ENCODE measurements at places on chromosomes 11 and 22. TPM values are rescaled to one million over a fixed set of nuclear protein-coding genes. Genes with fewer than 3 reads are reported as not detected.

Gene GLYAT
- total RNA-seq = not detected

Gene MYOD1
- total RNA-seq = not detected

Gene OR2D3
- not detected for total RNA-seq

Gene SAAL1
- total RNA-seq = 52.2 TPM

Gene WBP2NL
- total RNA-seq = 0.37 TPM

- no peaks in the 10 kb centered on the region for H3K4me1 ChIP-seq
- no peak overlapping the region for H3K4me3 ChIP-seq
- no peaks in the 10 kb centered on the region for H3K27me3 ChIP-seq
- no peak for DNase-seq
- H3K27ac ChIP-seq = no peak overlapping the region
- no peaks in the 10 kb centered on the region for H3K36me3 ChIP-seq
Measured at GRCh38 chr22:30871391-30872284, 96.9 kb downstream of the MORC2 start.

- no peak overlapping the region for H3K4me3 ChIP-seq
- no peak for DNase-seq
- no peaks in the 10 kb centered on the region for H3K27me3 ChIP-seq
- H3K4me1 ChIP-seq = peaks cover 5% of the 10 kb centered on the region
Measured at GRCh38 chr11:75570559-75571139, 8.6 kb downstream of the SERPINH1 start.

GRCh38 chr11:46161201-46161600 lies 39.9 kb upstream of the PHF21A start:
- H3K27me3 ChIP-seq = peaks cover 38% of the 10 kb centered on the region
- H3K4me1 ChIP-seq = peaks cover 2% of the 10 kb centered on the region
- no peak overlapping the region for H3K27ac ChIP-seq
- H3K4me3 ChIP-seq = no peak overlapping the region

- peaks cover 54% of the 10 kb centered on the region for H3K4me1 ChIP-seq
- no peaks in the 10 kb centered on the region for H3K27me3 ChIP-seq
- H3K36me3 ChIP-seq = no peaks in the 10 kb centered on the region
- H3K4me3 ChIP-seq = no peak overlapping the region
- DNase-seq = no peak
Measured at GRCh38 chr11:48019595-48019994, 39.2 kb downstream of the PTPRJ start.

DNA sequence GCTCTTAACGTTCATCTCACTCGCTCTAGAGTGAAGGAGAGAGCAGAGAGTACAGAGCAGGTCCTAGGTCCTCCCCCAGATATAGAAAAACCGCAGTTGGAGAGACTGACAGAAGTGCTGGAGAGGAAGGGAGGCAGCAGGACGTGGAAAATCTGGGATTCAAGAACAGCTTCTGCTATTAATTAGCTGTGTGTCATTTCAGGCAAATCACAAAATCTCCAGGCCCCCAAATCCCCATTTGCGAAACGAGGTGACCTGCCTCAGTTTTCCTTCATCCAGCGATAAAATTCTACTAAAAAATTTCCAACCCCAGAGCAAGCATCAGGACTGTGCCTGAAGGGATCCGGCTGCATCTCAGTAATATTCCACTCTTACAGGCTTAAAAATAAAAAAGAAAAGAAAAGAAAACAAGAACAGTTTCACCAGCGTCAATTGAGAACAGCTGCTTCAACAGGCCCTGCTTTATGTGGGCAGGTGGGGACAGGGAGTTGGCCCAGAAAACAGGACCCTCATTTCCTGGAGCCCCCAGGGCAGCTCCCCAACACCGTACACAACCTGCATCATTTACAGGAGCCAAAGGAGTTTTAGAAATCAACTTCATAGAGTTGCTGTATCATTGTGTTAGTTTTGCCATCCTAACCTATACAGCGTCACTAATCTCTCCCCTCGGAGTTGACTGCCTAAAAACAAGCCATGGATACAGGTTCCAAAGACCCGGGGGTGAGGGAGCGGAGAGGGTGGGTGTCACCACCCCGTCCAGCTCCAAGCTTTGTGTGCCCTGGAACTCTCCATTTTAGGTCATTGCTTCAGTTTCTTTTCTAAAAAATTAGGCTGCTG lies 2.3 kb upstream of the MALAT1 start:
- peaks cover 46% of the 10 kb centered on the region for H3K4me1 ChIP-seq
- H3K4me3 ChIP-seq = no peak overlapping the region
- no peak for DNase-seq
- no peak overlapping the region for H3K27ac ChIP-seq

- no peaks in the 10 kb centered on the region for H3K36me3 ChIP-seq
- DNase-seq = no peak
- peaks cover 6% of the 10 kb centered on the region for H3K27me3 ChIP-seq
- no peak overlapping the region for H3K27ac ChIP-seq
Measured at GRCh38 chr11:88576741-88577140, 239.2 kb upstream of the CTSC start.

- no peak overlapping the region for H3K27ac ChIP-seq
- H3K36me3 ChIP-seq = peaks cover 2% of the 10 kb centered on the region
- peaks cover 5% of the 10 kb centered on the region for H3K4me1 ChIP-seq
- DNase-seq = no peak
- H3K4me3 ChIP-seq = no peak overlapping the region
Measured at GRCh38 chr11:66704659-66705360, 24.2 kb downstream of the SPTBN2 start.

Measured in activated naive CD8-positive, alpha-beta T cell treated with anti-CD3 and anti-CD28 coated beads for 36 hours (primary cell).